ENCODE measurements at places on chromosomes 3 and 15.

- peak; percentile 13 for DNase-seq
These were observed 88.3 kb downstream of the TMEM266 start for GRCh38 chr15:76147906-76148570.

DNA sequence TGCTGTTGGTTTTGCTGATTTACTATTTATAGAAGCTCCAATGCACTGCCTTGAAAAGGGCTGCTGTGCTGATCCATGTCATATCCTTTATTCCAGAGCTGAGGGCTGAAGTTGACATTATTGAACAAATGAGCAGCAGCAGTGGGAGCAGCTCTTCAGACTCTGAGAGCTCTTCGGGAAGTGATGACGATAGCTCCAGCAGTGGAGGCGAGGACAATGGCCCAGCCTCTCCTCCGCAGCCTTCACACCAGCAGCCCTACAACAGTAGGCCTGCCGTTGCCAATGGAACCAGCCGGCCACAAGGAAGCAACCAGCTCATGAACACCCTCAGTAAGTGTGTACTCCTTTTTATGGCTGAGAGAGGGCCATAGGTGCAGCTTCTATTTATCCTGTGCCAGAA lies 8.8 kb downstream of the EAF1 start:
- no peak for DNase-seq

- no peak for DNase-seq
These were observed 158.4 kb downstream of the ATG7 start for GRCh38 chr3:11430624-11431023.

DNA sequence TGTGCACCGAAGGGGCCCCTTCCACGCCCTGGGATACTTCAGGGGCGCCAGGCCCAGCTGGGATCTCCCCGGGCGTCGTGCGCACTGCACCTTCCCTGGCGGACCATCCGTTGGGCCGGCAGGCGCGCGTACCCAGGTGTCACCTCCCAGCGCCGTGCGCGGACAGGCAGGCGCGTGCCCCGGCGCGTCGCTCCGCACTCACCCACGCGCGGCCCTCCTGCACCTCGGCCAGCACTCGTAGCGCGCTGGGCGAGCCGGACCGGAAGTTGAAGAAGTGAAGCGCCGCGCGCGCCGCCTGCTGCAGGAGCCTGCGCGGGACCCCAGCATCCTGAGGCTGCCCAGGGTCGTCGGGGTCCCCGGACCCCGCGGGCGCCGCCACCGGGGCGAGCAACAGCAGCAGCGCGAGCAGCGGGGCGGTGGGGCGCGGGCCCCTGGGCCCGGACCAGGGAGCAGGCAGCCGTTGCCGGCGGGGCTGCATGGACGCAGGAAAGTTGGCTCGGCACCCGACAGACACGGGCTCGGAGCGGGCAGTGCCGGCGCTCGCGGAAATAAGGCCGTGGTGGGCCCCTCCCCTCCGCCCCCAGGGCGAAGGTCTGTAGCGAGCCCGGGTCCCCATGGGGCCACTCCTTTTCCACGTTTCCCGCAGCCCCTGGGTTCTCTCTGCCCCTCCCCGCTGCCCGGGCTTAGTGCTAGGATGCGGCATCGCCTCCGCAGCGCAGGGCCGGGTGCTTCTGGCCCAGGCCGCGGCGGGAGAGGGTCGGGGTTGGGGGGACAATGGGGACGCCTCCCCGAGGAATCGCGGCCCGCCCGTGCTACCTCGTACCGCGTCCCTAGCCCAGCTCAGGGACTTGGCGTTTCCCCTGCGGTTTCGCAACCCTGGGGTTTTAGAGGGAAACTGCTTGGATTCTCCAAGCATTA lies at the start of gene RARRES1:
TSS of gene RARRES1 (minus strand) at position 520 of the 918 bp plus-strand sequence. CDS start at position 478, 42 bp downstream.
- DNase-seq = peak; percentile 39

- no peak for DNase-seq
These were observed 20.3 kb downstream of the STARD9 start for GRCh38 chr15:42595626-42596240.

DNA sequence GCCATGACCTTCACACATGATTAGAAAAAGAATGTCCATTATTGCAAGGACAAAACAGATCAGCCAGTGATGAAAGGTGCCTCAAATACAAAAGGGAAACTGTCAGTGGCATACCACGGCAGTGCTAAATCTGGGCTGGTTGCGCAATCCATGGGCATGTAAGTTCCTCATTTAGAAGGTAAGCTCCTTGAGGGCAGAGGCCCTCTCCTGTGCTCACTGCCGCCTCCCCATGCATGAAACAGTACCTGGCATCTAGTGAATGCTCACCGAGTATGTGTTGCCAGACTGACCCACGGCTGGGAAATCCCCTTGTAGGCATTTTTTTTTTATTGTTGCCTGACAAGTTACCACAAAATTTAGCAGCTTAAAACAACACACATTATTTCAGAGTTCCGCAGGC lies 312.1 kb upstream of the CHRM5 start:
- DNase-seq = no peak

DNA sequence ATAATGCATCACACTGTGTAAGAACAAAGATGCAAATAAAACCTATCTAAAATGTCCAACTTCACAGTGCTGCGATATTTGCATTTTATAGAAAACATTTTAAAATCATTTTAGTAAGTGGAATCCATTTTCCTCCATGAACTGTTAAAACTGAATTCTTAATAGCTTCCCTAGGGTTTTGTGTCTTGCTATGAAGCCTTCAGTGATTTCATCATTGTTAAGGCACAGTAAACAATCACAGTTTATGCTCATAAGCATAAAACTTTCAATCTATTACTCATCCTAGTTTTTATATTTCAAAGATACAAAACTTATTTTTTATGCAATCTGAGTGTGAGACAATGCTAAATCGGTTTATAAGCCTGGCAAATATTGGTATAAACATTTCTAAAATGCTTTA lies 509.7 kb downstream of the TUSC7 start:
- no peak for DNase-seq

GRCh38 chr3:186102687-186103086 lies 6.2 kb downstream of the ETV5 start:
- DNase-seq = no peak

DNA sequence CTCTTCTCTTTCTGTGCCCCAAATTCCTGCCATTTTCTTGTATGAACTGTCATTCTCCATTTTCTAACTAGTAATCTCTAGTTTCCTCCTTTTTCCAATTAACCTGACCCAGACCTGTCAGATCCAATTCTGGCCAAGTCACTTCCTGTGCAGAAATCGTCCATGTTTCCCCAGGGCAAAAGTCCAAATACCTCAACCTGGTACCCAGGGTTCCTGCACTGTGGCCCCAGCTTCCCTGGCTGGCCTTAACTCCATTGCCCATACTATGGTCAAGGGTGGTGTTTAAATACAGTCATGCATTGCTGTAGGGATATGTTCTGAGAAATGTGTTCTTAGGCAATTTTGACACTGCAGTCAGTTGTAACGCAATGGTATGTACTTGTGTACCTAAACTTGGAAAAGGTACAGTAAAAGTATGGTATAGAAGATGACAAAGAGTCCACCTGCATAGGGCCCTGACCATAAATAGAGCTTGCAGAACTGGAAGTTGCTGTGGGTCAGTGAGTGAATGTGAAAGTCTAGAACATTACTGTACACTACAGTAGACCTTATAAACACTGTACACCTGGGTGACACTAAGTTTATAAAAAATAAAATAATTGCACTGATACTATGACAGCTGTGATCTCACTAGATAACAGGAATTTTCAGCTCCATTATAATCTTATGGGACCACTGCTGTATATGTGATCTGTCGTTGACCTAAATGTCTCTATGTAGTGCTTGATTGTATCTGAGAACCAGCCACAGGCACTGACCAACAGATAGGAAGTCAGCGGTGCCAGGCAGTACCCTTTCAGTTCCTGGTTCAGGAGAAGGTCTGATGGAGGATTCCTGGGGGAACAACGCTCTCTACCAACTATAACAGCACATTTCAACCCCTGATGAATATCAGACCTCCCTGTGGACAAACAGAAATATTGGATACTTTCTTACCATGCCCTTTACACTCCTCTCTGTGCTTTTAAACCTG lies 336.1 kb upstream of the PROK2 start:
- DNase-seq = no peak

DNA sequence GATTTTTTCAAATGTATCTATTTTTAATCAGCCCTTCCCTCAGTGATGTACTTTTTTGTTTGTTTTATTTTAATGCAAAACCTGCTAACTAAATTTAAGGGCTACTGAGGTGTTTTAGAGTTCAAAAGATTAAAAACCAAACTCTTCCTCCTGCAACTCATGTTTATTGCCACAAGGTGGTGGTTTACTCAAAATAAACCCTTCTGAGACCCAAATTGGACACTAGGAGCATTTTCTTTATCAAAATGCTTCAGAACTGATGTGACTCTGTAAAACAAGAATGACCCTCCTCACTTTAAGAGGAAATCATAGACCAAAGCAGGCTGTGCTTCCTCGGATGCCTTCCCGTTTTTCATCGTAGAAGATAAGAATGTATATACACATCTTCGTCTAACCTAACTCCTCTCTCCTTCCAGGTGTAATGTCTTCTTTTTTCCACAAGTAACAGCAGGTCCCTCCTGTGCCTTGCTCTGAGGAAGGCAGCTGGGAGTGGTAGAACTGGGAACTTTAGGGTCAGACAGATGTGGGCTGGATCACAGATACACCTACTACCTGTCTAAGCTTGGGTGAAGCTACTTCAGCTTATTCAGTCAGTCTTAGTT lies 2.9 kb upstream of the NME9 start:
- no peak for DNase-seq

DNA sequence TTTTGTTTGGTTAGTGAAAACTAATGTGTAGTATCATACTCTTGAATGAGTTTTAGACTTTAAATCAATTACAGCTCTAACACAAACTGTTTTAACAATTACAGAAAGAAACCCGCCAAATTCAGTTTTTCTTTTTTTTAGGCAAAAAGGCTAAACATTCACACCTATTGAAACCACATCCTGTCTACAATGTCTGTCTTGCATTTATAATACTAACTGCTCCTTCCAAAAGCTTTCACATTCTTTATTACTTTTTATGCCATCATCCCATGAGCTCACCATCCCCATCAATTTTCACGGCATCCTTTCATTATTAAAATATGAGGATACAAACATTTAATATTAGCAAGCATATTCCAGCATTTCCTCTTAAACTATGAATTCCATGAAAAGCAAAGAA lies 593.3 kb downstream of the FOXP1 start:
- no peak for DNase-seq

GRCh38 chr3:144865948-144866347 lies 894.3 kb downstream of the DIPK2A start:
- no peak for DNase-seq

DNA sequence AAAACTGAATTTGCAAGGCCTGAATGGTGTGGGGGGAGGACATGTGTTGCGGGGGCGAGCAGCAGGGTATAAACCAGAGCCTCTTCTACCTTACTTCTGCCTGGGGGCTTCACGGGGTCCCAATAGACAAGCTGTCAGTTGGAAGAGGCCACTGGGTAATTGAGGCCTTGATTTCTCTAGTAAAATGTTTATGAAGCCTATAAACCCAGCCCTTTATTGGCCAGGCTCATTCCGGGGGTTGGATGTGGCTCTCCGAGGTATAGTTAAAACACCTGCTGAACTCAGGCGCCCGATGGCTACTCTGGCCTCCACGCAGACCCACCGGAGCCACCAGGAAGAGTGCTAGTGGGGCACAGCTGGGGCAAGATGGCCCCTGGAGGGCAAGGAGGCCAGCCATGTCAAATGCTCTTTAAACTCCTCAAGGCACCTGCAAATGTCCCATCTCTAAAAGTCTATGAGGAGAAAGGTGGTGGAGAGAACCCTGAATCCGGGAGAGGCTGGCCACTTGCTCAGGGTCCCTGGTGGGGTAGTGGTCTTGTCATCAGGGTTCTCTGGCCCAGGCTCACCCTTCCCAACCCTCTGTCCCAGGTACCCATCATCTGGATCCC lies 34.3 kb downstream of the IGDCC3 start:
- no peak for DNase-seq

- DNase-seq = no peak
These were observed 67.7 kb downstream of the SLC30A4 start for GRCh38 chr15:45454814-45455213.

- no peak for DNase-seq
These were observed 157.1 kb upstream of the TMC3 start for GRCh38 chr15:81531109-81531592.
